Kidney capillary endothelial cell (primary cell): ENCODE measurements at places on chromosomes 2 and 18.

GRCh38 chr2:239671916-239672849 is 271.4 kb upstream of the HDAC4 start:
- no peak for DNase-seq

DNA sequence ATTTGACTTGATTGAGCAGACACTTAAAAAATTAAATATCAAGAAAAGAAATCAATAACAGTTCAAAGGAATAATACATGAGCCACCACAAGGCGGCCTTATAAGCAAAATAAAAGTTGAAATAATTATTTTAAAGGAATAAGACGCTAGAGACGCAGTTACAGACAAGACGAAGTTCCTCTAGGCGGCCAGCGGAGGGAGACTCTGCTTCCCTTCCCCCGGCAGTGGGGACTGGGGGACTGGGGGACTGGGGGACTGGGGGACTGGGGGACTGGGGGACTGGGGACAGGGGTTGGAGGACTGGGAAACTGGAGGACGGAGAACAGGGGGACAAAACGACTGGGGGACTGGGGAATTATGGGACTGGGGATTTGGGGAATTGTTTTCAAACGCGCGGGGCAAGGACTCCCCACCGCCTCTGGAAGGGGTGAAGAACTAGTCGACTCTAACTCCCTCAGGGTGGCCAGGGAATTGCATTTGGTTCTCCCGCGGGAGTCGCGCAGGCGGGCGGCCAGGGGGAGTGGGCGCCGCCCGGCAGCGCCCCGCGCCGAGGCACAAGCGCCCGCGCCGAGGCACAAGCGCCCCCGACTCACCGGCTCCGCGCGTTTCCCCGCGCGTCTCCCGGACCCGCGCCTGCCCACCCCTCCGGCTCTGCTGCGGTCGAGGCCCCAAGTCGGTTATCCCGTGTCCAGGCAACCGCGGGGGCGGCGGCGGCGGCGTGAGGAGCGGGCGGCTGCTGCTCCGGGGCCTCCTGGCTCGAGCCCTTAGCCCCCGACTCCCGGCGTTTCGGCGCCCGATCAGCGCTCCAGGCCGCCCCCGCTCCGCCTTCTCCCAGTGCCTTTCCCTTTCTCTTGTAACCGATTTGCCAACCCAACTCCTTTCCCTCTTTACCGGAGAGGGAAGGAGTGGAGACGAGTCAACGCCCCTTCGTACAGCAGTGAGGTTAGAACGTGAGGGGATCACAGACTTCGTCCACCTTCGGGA is at the start of gene CCDC178:
TSS of gene CCDC178 (minus strand) at position 662 of the 984 bp plus-strand sequence. CDS start 28,633 bp downstream, outside the sequence.
- peak; percentile 52 for DNase-seq

DNA sequence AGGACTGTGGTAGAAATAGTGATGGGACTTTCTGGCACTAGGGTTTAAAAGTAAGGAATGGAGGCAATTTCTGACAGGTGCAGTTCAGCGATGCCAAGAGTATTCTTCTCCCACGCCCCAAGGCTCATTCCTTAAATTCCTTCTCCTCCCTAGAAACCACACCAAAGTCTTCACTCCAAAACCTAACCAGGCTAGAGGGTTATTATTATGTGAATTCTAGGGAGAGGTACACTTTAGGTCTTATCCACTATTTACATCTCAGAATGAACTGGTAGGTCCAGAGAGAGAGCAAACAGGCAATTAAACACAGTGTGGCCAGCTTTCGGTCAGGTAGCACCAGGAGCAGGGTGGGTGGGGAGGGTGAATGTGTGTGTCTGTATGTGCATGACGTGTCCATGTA is 11.4 kb downstream of the IL1F10 start:
- no peak for DNase-seq

- no peak for DNase-seq
Observed at GRCh38 chr2:236859908-236860307, 225.8 kb upstream of the COPS8 start.

DNA sequence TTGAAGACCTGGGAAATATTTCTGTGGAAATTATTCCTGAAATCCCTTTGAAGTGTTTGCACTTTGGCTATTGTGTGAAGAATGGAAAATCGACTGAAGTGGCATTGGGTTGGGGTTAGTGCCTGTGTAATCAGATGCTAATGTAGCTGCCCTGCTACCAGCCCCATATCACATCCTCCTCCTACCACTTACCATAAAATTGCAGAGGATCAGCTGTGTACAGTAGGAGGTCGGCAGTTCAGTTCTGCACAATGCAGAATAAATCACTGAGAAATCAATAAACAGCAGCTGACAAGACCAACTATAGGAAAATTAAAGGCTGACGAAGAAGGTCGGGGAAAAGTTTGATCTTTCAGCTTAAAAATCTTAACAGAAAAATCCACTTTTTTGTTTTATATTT is 440.9 kb downstream of the PTPRM start:
- DNase-seq, result no peak

GRCh38 chr18:10482985-10483949 is 28.8 kb downstream of the APCDD1 start:
- DNase-seq, result no peak

- DNase-seq, result peak; percentile 77
Observed at GRCh38 chr2:44100351-44100750, 68.3 kb upstream of the PPM1B start.

DNA sequence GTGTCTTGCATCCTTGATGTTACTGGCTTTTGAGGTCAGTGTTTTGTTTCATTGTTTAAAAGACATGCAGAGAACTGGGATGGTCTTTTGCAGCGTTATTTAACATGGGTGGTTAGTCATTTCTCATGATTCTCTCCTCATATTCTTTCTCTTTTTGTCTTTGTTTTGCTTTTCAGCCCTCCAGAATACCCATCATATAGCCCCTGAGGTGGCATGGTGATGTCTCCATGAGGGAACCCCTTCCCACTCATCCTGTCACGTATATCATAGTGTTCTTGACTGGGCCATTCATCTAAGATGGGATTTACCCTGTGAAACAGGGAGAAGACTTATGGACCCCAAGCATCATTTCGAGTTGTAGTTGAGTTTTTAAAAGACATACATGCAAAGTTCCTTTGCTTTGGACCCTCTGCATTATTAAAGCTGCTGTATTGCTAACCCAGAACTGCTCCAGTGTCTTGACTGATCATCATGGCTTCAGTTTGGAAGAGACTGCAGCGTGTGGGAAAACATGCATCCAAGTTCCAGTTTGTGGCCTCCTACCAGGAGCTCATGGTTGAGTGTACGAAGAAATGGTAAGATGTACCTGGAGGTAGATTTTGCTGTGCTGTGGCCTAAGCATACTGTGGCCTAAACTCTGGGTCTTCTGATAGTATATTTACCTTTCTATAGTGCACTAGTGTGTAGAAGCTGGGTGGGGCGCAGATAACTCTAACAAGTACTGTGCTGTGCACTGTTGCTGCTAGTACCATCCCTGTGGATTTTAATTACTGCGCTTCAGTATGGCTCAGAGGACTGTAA is 1.4 kb downstream of the EHBP1 start:
- no peak for DNase-seq

DNA sequence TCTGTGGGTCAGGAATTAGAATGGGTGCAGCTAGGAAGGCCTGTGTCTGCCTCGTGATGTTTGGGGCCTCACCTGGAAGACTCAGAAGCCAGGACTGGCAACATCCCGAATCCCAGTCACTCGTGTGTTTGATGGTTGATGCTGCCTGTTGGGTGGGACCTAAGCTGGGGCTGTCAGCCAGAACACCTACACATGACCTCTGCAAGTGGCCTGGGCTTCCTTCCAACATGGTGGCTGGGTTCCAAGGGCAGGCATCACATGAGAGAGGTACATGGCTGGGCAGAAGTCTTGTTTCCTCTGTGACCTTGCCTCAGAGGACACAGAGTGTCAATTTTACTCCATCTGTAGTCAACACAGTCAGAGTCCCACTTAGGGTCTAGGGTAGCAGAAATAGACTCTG is 177.8 kb downstream of the GBX2 start:
- no peak for DNase-seq

DNA sequence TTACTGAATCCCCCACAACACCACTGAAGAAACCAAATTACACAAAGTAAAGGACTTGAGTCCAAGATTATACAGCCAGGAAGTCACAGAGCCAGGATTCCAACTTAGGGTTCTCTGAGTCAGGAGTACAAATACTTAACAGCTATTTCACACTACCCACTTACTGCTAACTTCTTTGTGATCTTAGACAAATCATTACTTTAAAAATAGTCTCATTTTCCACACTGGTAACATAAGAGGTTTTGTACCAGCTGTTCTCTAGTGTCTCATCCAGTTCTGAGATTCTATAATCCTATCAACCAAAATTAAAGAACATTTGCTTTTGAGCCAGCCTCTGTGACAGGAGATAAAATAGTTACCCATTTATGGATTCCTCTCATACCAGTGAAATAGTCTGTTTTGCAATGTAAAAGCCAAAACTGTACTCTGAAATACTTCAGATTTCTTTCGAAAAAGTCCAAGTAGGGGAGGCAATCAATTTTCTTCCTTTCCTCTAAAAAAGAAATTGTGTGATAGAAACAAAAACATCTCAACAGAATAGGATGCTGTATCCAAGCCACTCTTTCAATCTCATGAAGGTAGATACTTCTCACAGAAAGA is 157.6 kb downstream of the LRATD1 start:
- DNase-seq, result no peak

DNA sequence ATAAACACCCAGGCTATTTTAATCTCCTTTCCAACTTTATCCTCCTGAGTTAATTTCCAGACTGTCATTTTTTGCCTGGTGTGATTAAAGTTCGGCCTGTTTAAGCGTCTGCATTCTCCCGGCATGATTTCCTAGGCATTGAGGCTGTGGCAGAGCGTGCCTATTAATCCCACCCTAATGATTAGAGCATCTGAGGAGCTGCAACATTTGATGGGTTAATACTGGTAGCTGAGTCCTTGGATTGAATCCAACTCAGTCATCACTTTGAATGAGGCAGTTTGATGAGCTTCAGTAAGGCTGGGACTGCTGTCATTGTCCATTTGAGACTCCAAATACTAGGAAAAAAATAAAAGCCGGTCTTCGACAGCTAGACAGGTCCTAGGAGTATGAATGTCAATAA is 882.5 kb downstream of the SLC4A3 start:
- DNase-seq, result no peak

GRCh38 chr2:145067549-145068030 is 547.7 kb upstream of the ZEB2 start:
- no peak for DNase-seq

- no peak for DNase-seq
Observed at GRCh38 chr2:19893520-19894133, 8.2 kb downstream of the TTC32 start.

- no peak for DNase-seq
Observed at GRCh38 chr2:68789603-68790002, 55.0 kb downstream of the ARHGAP25 start.

- DNase-seq, result no peak
Observed at GRCh38 chr18:24536326-24536725, 75.9 kb downstream of the HRH4 start.

DNA sequence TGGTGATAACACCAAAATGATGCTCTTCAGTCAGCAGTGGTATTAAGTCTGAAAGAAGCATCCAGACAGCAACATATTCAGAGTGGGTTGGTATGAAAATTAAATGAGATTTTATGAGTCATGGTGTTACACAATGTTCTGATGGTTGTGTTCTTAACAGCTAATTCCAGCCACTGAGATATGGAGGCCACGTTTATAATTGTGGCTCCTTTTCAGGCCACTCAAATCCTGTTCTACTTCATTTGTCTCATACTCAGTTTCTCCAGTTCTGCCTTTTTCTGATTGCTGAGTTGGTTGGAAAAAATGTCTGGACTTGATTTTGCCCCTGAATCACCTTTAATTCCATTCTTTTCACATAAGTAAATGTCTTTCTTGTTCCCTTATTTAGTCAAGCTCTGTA is 162.7 kb upstream of the COL3A1 start:
- no peak for DNase-seq

GRCh38 chr2:233349005-233349998 is 5.0 kb upstream of the DGKD start:
- DNase-seq, result no peak

GRCh38 chr2:205763708-205764211 is 81.5 kb downstream of the NRP2 start:
- DNase-seq, result peak; percentile 55

GRCh38 chr18:58860747-58861231 is 3.9 kb upstream of the ZNF532 start:
- no peak for DNase-seq

DNA sequence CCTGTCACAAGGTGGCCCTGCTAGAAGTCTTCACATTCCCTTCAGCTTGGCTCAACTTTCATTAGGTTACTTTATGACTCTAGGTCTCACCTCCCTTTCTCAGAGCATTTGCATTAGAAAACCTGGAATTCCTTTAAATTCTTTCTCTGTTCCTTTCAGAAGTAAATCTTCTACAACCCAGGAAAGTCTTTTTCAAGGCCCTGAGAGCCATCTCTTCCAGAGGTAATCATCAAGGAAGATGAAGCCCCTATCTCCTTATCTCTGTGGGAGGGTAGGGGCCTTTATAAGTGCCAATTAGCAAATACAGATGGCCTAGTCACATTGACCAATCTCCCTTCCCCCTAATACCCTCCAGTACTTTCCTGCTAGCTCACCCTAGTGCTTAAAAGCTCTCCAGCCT is 848.0 kb upstream of the FAM98A start:
- DNase-seq, result no peak

DNA sequence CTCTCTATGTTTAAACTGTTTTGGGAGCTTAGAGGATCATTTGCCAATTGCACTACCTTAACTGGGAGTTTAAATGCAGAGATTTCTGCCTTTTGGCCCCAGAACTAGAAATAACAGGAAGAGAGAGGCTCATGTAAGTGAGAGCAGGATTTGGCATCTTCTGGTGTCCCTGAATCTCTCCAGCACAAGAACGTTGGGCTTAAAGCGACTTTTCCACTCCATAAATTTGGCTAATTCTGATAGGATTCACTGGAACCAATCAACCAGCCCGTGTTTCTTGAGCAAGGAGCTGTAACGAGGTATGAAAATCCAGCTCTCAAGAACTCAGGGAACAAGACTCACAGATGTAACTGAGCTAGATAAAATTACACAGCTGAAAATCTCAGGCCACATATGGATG is 181.0 kb downstream of the C1D start:
- no peak for DNase-seq

GRCh38 chr2:12440731-12441130 is 276.0 kb upstream of the TRIB2 start:
- no peak for DNase-seq

- no peak for DNase-seq
Observed at GRCh38 chr2:47079515-47080412, 75.3 kb downstream of the STPG4 start.
